Right lung (tissue), 10 donors: ENCODE measurements at places on chromosomes 3 and 15. TPM values are rescaled to one million over a fixed set of nuclear protein-coding genes. Genes with fewer than 3 reads are reported as not detected.

DNA sequence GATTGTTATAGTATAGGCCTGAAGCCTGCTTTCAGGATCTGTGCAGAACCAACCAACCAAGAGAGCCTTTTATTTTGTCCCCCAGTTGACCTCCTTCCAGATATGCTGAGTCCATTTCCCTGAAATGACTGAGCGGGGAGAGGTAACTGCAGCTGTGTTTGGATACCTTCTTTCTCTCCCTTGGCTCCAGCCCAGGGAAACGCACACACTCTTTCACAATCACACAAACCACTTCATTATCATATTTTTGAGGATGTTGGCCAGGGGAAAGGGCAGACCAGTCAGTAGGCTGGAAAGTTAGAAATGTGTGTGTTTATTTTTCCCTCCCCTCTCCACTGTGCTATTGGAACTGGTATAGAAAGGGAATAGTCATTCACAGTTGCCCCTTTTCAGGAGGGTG, 417.7 kb upstream of the TBL1XR1 start:
- peak; percentile 83 for DNase-seq

GRCh38 chr3:143122608-143123352, 3.2 kb downstream of the CHST2 start:
- no peak for DNase-seq

DNA sequence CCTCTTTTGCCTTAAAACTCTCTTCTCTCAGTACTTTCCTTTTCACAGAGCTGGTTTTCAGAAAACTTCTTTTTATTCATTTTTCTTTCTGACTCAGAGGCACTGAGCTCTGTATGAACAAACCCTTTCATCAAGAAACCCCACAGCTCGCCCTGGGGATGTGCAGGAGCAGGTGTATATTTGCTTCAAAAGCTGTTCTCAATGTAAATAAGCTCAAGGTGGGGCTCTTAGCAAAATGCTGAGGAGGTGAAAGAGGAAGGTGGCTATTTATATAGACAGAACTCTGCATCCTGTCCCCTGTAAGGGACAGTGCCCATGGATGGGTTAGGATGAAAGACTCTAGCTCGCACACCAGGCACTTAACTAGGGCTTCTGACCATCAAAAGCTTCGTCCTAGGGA, 302.0 kb downstream of the WDR72 start:
- DNase-seq = no peak

Gene FAM107A
- polyA plus RNA-seq = 1.4 TPM

GRCh38 chr15:73305331-73306211, 63.2 kb downstream of the HCN4 start:
- DNase-seq = peak; percentile 13

Gene CHRNA3
- polyA plus RNA-seq = 0.19 TPM

Gene FEZF2
- not detected for polyA plus RNA-seq

DNA sequence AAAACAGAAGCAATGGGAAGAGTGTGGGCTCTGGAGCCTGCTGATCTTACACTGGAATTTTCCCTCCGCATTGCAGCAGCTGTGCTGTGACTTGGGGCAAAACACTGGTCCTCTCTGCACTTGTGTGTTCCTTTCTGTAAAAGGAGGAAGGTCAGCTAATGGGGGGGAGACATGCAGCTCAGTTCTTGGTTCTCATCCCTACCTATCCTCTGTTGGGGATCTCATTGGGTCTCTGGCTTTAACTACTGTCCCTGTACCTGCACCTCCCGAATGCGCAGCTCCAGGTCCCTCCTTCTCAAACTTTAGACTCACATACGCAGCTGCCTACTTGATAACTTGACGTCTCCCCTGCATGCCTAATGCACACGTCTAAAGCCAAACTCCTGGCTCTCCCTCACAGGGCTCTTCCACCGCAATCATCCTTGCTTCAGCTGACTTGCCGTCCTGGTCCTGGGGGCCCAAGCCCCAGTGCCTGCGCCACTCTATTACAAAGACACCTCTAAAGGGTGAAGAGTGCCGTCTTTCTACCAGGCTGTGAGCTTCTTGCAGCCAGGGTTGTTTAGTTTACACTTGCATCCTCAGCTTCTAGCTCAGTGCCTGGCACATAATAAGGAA, 5.9 kb upstream of the TMEM44 start:
- DNase-seq = no peak

- no peak for DNase-seq
Observed at GRCh38 chr15:99674279-99674678, 59.0 kb downstream of the LYSMD4 start.

DNA sequence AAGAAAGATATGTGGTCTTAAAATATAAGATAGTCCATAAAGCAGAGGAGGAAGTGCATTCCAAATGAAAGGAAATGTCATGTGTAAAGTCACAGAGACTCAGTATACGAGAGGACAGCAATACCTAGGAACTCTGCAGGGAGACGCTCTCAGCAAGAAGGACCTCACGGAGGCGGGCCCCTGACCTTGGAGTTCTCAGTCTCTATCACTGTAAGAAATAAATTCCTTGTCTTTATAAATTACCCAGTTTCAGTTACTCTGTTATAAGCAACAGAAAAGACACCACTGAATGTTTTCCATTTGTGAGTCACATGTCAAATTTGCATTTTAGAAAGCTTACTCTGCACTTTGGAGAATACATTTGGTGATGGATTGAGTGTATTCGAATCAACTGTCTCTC, 140.6 kb downstream of the GBE1 start:
- no peak for DNase-seq

Gene MEF2A
- polyA plus RNA-seq = 64.3 TPM

DNA sequence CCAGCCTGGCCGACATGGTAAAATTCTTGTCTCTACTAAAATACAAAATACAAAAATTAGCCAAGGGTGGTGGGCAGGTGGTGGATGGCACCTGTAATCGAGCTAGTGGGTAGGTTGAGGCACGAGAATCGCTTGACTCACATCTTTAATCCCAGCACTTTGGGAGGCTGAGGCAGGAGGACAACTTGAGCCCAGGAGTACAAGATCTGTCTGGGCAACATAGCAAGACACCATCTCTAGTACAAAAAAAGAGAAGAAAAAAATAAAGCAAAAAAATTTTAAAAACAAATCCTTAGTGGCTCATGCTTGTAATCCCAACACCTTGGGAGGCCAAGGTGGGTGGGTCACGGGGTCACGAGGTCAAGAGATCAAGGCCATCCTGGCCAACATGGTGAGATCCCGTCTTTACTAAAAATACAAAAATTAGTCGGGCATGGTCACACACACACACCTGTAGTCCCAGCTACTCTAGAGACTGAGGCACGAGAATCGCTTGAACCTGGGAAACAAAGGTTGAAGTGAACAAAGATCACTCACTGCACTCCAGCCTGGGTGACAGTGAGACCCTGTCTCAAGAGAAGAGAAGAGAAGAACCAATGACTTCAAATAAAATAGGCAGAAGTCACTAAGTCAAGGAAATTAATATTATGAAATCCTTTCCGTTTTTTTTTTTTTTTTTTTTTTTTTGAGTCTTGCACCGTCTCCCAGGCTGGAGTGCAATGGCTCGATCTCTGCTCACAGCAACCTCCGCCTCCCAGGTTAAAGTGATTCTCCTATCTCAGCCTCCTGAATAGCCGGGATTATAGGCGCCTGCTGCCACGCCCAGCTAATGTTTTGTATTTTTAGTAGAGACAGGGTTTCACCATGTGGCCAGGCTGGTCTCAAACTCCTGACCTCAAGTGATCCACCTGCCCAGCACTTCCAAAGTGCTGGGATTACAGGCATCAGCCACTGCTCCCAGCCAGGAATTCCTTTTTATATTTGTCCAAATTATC, 4.9 kb downstream of the RHOA start:
- no peak for DNase-seq

GRCh38 chr3:99520513-99520912, 117.9 kb upstream of the COL8A1 start:
- DNase-seq = no peak

DNA sequence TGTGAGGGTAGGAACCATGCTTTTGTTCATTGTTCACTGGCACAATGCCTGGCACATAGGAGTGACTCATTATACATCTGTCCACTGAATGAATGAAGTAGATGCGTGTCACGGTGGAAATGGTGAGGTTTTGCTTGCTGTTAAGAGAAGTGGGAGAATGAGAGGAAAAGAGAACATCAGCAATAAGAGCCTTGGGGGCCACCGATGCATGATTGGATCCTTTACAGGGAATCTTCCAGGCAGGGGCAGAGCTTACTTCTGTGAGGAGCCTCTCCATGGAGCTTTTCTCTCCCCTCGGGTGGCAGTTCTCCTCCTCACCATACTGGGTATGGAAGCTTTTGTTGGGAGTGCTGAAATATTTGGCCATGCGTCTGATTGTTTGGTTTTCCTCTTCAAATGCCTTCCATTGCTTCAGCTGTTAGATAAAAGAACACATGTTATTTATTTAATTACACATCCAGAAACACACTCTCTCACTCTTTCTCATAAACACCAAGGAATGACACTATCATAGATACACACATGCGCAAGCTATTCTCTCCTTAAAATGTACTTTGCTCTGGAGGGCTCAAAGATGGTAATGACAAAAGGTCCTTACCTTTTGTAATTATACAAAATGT, 78.9 kb upstream of the GSK3B start:
- no peak for DNase-seq

DNA sequence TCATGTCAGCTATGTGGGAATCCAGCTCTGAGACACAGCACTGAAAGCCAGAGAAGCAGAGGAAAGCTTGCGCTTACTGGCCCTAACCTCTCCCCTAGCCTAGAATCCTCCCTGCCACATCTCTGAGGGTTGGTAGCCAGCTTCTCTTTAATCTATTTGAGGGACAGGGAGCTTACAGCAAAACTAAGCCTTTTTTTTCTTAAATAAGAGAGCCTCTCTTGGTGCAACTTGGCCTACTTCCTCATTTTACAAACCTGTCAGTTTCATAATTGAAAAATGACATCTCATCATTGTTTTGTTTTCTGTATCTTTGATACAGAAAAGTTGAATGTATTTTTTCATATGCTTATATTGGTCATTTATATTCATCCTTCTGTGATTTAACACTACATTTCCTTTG, 193.9 kb downstream of the ZNF621 start:
- DNase-seq = no peak

DNA sequence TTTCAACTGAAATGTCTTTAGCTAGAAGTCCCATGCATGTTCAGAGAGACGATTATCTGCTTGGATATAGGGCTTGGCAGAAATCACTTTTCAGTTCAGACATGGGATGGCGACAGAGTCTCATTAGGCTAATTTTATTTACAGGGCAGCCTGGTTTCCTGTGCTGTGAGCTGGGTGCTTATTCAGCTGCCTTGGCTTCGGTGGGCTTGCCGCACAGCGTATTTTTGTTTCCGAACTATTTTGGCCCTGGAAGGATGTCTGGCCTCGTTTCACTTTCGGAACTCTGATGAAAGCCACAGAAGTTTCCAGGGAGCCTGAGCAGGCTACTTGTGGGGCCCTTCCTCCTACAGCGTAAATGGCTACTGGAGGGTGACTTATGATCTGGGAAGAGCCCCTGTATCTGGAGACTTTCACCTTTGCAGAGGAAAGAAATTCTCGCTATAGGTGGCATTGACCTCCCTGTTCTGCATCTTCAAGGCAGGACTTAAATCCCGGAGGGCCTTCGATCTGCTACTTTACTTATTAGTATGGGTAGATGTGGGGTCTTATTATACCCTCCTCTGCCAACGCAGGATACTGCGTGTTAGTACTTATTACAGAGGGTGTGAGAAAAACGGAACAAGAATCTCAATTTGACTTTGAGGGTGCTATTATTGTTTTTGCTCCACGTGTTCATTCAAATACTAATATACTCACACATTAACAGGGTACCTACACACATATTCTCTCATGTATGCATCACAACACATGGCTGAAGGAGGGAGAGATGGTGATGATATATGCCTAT, 364.0 kb upstream of the RBMS3 start:
- DNase-seq = peak; percentile 69

Gene CPNE4
- 1.5 TPM for polyA plus RNA-seq

DNA sequence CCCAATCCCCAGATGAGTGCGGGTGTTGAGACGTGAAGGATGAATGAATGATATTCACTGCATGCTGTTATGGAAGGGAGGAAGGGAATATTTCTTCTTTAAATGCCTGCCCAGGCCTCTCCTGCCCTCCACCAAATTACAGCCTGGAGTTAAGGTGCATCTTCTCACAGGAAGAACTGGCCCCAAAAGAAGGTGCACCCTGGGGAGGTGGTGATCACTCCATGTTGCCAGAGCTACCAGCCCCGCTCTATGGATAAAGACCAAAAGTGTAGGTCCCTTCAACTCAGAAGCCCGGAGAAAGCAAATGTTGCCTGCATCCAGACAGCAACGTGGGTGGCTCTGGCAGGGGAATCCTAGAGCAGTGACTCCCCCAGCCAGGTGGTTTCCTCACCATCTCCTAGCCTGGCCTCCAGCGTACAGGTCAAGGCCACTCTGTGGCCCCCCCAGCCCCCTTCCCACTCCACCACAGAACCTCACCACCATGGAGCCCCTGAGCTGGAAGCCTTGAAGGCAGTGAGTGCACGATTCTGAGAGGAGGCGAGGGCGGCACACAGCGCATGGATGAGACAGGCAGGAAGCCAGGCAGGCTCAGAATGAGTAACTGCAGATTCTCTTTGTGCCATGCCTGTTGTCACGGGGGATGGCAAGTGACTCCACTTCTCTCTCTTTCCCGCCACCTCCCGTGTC, 3.5 kb upstream of the VIPR1 start:
- DNase-seq = no peak

GRCh38 chr3:148778926-148779325, 48.7 kb upstream of the CPB1 start:
- DNase-seq = no peak

Gene STRIT1
- not detected for polyA plus RNA-seq

GRCh38 chr3:193782276-193782647, 189.3 kb downstream of the OPA1 start:
- DNase-seq = no peak

Gene IGDCC3
- 12.9 TPM for polyA plus RNA-seq

- no peak for DNase-seq
Observed at GRCh38 chr3:114646526-114646925, 352.7 kb downstream of the TIGIT start.

Gene COL6A5
- 2.3 TPM for polyA plus RNA-seq

Gene C3orf85
- polyA plus RNA-seq = not detected

- no peak for DNase-seq
Observed at GRCh38 chr15:57213862-57214261, 162.4 kb upstream of the CGNL1 start.

GRCh38 chr3:158233791-158234190, 123.9 kb downstream of the RSRC1 start:
- no peak for DNase-seq

DNA sequence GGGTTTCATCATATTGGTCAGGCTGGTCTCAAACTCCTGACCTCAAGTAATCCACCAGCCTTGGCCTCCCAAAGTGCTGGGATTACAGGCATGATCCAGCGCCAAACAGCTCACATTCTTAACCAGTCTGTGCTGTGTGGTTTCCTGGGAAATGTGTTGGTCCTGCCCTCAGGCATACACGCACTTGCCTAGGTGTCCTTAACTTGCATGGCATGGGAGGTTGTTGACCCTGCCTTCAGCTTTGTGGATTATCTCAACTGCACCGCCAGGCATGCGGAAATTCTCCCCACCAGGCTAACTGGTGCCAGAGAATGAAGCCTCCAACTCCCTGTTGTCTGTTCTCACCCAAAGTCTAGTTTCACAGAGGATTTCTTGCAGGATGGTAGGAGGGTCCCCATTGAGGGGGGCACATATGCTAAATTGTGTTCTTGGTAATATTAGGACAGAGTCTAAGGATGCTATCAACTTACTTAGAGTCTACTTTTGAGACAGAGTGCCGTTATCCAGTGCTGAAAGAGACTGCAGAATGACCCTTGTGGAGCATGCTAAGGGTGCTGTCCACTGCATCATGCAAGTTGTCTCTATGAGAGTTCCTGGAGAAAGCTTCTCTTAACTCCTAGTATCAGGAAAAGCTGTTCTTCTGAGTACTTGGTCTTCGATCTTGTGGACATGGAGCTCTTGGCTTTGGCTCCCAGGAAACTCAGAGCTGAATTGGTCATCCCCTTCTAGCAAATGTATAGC, 61.6 kb upstream of the EIF1B start:
- no peak for DNase-seq
